DMS79 treated with DMSO at 0.1 percent for 48 hours (cell line): ENCODE measurements at places on chromosomes 12 and 14.

DNA sequence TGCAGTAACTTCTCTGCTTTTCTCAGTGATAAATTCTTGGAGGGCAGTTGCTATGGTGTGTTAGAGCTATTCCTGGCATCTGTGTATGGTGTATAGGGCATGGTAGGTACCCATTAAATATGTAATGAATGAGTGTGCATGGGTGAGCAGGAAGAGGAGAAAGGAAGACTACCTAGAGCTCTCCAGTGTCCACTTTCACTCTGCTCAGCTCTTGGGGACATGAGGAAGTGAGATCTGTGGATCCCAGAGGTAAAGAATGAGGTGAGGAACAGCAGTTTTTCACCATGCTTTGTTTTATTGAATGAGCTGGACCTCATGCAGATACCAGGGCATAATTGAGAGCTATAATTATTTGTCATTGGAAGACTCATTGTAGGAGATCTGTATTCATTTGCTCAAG lies 444.8 kb upstream of the RGS6 start:
- DNase-seq = no peak

DNA sequence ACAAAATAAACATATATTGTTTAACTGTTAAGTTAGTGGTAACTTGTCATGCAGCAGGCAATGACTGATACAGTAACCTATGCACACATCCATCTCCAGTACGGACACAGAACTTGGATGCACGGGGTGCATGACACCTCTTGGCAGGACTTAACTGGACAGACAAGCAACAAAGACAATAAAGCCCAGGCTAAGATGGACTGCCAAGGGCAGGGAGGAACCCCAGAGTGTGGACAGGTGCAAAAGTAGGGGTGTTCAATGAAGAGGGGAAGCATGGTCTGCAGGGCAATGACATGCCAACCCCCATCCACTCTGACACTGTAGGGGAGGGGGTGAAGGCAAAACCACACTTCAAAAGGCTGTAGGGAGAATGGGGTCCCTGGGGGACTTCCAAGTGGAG lies 11.7 kb downstream of the SSH1 start:
- no peak for DNase-seq

- DNase-seq = no peak
Measured at GRCh38 chr12:131211340-131211938, 257.7 kb downstream of the ADGRD1 start.

DNA sequence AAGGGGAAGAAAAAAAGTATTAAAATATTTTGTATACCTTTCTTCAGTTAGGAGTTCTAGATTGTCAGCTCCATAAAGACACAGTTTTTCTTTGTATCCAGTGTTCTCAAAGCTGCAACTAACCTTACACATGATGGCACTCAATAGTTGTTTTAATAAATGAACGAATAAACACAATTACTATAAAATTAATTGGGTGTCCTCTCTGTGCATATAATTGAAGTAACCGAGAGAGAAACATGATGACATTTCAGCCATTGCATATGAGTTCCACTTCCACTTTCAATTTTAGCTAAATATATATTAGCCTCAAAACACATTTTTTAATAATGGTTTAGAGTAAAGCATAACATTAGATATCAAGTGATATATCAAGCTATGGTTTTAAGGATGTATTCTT lies 671.2 kb downstream of the LRFN5 start:
- no peak for DNase-seq
